ENCODE measurements at places on chromosomes 16 and 17.

- DNase-seq, result no peak
Measured at GRCh38 chr16:83271123-83271522, 536.7 kb upstream of the HSBP1 start.

DNA sequence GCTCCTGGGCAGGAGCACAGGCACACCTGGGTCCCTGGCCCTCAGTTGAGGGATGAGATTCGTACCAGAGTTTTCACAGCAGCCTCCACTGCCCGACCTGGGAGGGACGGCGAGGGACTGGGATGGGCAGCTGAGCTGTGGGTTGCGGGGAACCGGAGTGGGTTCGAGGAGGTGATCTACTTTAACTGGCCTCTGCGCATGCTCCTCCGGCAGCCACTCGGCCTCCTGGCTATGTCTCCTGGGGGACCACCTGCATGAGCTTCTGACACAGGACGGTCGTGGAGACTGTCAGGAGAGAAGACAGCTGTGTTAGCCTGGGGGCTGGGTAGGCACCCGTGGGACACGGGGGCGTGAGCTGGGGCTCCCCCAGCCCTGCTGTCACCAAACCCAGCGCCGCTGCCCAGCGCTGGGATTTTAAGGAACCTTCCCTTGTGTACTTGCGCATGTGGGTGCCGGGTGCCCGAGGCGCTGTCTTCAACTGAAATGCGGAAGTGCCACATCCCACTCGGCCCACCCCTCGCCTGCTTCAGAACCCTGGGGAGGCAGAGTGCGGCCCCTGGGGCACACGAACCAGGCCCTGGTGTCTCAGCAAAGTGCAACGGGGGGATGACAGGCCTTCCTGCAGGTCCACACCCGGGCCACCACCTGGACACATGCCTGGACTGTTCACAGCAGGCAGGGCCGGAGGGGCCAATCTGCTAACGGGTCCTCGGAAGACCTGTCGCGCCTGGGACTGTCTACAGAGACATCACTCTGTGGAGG lies 36.4 kb downstream of the SLC7A5 start:
- DNase-seq, result no peak

GRCh38 chr16:10635365-10636021 lies 55.1 kb upstream of the EMP2 start:
- DNase-seq, result no peak

DNA sequence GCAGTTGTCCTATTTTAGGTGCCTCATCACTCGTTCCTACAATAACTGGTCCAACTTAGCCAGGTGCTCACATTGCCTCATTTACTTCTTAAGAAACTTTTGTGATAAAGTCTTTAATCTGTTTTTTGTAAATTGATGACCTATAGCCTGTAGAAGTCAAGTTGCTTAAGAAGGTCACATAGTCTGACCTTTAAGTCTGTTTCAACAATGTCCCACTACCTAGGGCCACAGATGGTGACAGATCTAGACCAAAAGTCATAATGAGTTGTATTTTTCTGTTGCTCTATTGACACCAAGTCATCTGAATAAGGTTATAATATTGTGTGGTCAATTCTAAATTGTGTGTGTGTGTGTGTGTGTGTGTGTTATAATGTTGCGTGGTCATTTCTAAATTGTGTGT lies 45.1 kb downstream of the ABCA9 start:
- DNase-seq, result no peak

DNA sequence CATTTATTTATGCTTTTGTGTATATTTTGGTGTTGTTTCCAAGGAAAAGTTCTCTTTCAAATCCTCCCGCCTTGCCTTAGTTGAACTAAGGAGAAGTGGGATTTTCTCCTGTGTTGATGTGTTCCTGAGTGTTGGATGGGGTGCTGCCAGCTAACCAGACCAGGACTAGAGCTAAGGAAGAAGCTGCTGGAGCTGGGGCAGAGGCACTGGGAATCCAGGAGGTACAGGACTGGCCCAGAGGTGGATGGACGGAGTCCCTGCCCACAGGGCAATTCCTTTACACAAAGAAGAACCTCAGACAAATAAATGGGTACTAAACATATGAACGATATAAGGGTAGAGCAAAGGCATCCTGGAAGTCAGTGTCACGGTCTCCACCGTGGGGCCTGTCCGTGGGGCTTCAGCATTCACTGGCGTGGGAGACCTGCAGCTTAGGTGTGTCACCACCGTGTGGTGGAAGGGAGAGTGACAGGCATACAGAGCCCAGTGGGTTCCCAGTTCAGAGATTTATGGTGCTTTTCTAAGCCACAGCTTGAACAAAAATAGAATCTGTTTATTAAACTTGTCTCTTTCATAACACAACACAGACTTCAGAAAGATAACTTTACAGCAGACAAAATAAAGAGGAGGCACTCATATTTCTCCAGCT lies 270.7 kb downstream of the NTN1 start:
- DNase-seq, result peak; percentile 47

GRCh38 chr16:81745704-81746558 lies 33.2 kb upstream of the PLCG2 start:
- peak; percentile 75 for DNase-seq

DNA sequence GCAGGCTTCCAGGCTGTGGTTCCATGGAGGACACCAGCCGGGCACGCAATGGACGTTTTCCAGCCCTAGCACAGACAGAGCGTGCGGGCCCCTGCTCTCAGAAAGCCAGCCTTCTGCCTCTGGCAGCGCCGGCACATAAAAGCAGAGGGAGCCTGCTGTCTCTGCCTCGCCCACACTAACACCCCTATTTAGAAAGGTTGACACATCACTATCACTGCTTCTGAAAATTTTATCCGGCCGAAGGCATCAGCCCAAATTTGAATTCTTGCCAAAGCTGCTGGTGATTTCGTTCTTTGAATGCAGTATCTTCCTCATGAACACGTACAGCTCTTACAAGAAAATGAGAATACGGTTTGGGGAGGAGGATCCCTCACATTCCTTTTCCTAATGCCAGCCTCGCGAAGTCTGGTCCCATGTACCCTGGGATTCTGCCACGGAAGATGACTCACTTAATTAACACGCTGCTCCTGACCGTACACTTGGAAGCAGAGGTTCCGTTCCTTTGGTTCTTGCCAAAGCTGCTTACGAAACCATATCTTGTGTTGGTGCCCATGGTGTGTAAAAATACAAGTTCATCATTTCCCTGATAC lies 1.3 kb upstream of the RAB11FIP3 start:
- no peak for DNase-seq

- DNase-seq, result no peak
Measured at GRCh38 chr17:8839410-8839935, 28.0 kb downstream of the PIK3R6 start.

GRCh38 chr16:86281421-86281820 lies 228.9 kb upstream of the FOXF1 start:
- DNase-seq, result no peak

DNA sequence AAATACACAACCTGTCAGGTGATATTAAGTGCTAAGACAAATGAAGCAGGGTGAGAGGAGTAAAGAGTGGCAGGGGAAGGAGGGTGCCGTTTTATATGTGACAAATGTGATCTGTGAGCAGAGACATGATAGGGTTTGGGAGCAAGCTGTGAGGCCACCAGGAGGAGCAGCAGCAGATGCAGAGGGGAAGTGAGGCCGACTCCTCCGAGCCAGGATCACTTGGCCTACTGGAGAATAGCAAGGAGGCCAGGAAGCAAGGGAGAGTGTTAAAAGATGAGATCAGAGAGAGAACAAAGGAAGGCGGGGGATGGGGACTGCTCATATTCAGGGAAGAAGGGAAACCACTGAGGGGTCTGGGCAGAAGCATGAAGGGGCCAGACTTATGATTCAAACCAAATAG lies 129.4 kb downstream of the TANGO6 start:
- no peak for DNase-seq

All from activated naive CD8-positive, alpha-beta T cell treated with anti-CD3 and anti-CD28 coated beads, Interleukin-2, amount 10 ng/mL, durations not matched to agents 7 days and 5 days (primary cell).